ENCODE measurements at places on chromosomes 12 and 14.

DNA sequence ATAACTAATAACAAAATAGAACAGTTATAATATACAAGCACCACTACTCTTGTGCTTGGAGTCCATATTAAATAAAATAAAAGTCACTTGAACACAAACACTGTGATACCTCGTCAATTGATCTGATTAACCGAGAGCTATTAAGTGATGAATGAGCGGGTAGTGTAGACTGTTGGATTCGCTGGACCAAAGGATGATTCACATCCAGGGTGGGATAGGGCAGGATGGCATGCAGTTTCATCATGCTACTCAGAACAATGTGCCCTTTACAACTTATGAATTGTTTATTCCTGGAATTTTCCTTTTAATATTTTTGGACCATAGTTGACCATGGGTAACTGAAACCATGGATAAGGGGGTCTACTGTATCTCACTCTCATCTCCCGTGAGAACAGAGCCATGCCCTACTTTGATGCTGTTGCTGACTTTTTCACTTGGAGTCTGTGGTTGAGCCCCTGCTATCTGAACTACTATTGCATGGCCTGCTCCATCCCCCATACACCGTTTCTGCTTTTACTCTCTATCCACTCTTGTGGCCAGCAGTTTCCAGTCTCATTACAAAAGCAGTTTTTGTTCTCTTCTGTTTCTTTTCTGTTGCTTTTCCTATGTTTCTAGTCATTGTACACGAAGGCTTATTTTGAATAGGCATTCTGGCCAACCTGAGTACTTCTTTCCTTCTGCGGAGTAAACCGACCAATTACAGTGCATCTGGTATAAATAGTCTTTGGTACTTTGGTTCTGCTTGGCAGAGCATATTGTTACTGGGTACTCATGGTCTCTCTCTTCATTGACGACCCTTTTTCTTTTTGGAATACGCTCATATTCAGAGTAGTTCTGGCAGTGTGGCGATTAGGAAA is 12.2 kb downstream of the TMTC2 start:
- no peak for DNase-seq

GRCh38 chr12:3200814-3201233 is 123.6 kb downstream of the TSPAN9 start:
- no peak for DNase-seq

- DNase-seq, result no peak
Observed at GRCh38 chr14:54200726-54201125, 196.1 kb upstream of the CDKN3 start.

- DNase-seq, result peak; percentile 69
Observed at GRCh38 chr14:106879241-106879640, 1352.9 kb downstream of the TMEM121 start.

GRCh38 chr14:105177082-105177481 is 4.0 kb downstream of the NUDT14 start:
- no peak for DNase-seq

- no peak for DNase-seq
Observed at GRCh38 chr12:121755591-121755990, 37.9 kb downstream of the RHOF start.

- no peak for DNase-seq
Observed at GRCh38 chr12:105819549-105819948, 319.2 kb downstream of the NUAK1 start.

DNA sequence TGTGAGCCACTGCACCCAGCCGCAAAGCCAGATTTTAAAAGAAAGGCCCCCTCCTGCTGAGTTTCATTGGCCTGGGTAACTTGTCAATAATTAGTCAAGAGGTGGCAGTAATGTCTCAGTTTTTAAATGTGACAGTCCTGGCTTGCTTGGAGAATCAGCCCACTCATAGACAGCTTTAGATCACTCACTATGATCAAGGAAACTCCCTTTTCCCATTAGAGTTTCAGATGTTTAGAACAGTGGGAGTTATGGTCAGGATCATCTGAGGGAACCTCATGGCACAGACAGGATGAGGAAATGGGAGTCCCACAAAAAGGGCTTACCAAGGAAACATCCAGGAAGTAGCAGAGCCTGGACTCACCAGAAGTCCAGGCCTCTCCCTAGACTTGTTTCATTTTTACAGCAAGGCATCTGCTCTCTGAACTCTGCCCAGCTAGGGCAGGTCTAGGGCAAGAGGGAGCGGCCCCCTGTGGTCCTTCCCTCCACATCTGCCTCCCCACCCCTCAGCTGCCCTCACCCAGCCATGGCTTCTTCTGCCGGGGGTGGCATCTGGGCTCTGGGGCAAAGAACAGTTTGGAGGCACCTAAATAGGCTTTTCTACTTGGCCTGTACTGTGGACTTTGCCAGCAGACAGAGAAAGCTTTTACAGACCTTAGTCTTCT is 11.2 kb downstream of the BCL2L14 start:
- DNase-seq, result no peak

- no peak for DNase-seq
Observed at GRCh38 chr12:59370933-59371332, 224.9 kb upstream of the SLC16A7 start.

DNA sequence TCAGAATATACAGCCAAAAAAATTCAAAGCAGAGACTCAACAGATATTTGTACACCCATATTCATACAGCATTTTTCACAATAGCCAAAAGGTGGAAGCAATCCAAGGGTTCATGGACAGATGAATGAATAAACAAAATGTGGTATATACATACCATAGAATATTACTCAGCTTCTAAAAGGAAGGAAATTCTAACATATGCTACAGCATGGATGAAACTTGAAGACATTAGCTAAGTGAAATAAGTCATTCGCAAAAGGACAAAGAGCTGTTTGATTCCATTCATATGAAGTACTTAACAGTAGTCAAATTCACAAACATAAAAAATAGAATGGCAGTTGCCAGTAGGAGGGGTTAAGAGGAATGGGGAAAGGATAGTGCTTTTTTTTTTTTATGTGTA is 91.8 kb upstream of the ARID2 start:
- no peak for DNase-seq

GRCh38 chr12:10612984-10613348 is 443 bp downstream of the MAGOHB start:
- DNase-seq, result no peak

- no peak for DNase-seq
Observed at GRCh38 chr14:69484444-69485314, at the start of gene PLEKHD1. Gene PLEKHD1 (plus strand): TSS chr14:69484728. CDS start chr14:69484966, 238 bp downstream.
